ENCODE measurements at places on chromosomes 13 and 19.

GRCh38 chr19:49161987-49162386 lies 4.4 kb downstream of the TRPM4 start:
- DNase-seq = no peak

DNA sequence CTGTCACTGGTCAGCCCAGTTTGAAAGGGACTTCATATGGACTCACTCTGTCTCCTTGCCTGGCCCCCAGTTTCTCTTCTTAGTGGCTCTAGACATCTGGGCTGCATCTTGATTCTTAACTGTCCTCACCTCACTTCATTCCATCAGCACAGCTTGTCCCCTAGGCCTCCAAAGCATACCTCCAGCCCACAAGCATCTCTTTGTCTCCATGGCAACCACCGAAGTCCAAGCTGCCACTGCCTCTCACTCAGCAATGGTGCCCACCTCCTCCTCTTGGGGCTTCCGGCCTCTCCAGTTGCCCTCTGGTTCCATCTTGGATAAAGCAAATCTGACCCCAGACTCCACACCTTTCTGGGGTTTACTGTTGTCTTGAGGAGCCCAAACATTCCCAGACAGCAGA lies 9.9 kb upstream of the KLHL26 start:
- DNase-seq = peak; percentile 63

- no peak for DNase-seq
These were observed 1.7 kb upstream of the S1PR4 start for GRCh38 chr19:3176715-3177501.

GRCh38 chr19:52748336-52748950 lies 13.6 kb upstream of the ZNF611 start:
- peak; percentile 53 for DNase-seq

DNA sequence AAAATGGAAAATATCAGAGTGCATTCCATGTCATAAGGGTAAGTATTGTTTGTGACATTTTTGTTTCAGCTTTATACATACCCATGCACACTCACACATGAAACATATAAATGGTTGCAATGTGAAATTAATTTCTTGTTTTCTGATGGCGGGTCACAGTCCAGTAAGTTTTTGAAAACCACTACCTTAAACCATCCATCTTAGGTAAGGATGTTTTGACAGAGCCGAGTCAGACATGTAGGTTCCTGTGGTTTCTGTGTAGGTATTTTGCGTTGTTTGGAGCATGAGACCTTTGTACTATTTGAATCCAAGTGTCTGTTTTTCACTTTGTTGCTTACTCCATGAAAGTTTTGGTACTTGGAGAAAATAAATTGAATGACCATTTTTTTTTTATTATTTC lies 121.7 kb downstream of the B3GLCT start:
- no peak for DNase-seq

- no peak for DNase-seq
These were observed 4.2 kb downstream of the FCHO1 start for GRCh38 chr19:17755443-17755890.

DNA sequence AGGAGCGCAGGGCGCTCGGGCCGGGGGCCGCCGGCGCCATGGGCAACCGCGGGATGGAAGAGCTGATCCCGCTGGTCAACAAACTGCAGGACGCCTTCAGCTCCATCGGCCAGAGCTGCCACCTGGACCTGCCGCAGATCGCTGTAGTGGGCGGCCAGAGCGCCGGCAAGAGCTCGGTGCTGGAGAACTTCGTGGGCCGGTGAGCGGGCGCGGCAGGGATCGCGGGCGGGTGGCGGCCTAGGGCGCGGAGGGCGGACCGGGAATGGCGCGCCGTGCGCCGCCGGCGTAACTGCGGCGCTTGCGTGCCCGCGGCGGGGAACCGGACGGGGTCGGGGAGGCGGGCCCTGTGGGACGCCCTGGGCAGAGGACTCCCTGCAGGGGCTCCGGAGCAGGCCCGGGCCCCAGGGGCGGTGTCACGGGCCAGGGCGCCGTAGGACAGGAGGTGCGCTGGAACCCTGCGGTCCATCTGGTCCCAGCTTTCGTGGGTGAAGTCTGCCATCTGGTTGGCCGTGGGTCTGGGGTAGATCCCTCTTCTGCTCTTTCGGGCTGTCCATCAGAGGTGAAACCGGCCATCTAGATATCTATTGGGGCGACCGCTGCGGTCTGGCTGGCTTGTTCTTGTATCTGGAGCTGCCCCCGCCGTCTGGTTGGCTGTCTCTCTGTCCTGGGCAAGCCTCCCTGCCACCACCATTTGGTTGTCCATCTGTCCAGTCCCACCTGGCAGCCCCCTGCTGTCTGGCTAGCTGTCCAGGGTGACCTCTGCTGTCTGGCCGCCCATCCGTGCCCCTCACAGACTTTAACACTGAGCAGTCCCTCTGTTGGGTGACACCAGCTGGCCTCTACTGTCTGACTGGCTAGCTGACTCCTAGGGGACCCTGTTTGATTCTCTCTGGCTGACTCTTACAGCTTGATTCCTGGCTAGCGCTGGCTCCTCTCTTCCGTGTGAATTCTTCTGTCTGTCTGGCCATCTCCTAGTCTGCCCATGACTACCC lies 622 bp downstream of the DNM2 start:
- no peak for DNase-seq

DNA sequence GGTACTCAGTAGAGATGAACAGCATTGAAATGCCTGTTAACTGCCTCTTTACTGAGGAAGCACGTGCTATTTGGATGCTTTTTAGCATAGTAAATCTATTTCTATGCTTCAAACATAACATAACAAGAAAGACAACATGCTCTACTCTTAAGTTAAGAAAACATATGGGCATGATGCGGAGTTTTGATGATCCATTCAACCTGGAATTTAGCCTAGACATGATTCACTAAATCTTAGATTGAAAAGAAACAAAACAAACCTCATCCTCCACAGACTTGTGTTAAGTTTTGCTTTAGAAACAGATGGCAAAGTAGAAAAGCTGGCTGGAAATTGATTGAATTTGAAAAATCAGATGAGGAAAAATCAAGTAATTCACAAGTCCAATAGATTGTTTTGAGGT lies 593.8 kb downstream of the OLFM4 start:
- no peak for DNase-seq

DNA sequence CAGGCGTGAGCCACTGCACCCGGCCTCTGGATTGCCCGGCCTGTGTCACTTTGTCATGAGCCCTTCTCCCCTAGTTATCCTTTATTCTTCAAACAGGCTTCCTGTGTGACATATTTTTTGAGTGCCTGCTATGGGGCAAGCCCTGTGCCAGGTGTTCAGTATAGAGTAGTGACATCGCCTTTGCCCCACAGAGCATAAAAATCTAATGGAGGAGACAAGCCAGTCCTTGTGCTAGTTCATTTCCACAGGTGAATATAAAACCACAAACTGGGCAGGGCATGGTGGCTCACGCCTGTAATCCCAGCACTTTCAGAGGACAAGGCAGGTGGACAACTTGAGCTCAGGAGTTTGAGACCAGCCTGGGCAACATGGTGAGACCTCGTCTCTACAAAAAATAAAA lies 43.2 kb downstream of the BBC3 start:
- DNase-seq = no peak

DNA sequence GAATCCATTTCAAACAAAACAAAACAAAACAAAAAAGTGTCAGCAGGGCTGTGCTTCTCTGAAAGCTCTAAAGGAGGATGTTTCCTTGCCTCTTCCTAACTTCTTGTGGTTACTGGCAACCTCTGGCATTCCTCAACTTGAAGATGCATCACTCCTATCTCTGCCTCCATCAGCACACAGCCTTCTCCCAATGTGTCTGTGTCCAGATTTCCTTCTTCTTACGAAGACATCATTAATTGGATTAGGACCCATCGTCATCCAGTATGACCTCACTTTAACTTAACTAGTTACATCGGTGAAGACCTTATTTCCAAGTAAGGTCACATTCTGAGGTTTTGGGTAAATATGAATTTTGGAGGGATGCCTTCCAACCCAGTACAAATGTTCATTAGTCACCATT lies 33.8 kb upstream of the GTF2F2 start:
- no peak for DNase-seq

DNA sequence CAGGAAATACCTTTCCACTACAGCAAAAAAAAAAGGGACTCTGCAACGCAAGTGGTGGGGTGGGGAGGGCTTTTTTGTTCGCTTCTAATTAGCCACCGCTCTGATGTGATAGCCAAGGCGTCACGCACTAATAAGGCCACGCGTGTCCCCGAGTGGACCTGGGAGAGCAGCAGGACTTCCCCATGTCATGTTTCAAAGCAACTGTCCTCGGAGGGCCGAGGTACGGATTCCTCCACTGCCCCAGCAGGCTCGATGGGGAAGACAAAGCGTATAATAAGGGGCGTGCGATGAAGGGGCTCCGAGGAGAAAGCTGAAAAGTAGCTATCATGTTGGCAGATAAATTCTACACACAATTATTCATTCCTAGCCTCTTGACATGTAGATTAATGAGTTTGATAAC lies 179.7 kb upstream of the ZNF507 start:
- DNase-seq = no peak

DNA sequence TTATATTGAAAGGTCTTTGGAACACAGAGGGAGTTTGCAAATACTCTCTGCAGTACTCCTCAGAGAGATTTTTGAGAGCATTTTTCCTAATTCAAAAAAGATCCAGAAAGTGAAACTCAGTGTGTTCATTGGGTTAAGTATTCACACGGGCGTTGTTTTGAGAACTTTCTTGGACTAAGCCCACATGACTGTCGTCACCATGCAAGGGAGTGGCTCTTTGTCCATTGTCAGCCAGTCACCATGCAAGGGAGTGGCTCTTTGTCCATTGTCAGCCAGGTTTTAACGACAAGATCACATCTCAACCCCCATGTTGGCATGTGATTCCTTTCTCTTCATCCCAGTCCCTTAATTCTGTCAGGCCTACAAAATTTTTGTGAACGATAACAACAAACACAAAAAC lies 81.2 kb upstream of the STK24 start:
- no peak for DNase-seq

- no peak for DNase-seq
These were observed 143.9 kb downstream of the KATNAL1 start for GRCh38 chr13:30163441-30163840.

DNA sequence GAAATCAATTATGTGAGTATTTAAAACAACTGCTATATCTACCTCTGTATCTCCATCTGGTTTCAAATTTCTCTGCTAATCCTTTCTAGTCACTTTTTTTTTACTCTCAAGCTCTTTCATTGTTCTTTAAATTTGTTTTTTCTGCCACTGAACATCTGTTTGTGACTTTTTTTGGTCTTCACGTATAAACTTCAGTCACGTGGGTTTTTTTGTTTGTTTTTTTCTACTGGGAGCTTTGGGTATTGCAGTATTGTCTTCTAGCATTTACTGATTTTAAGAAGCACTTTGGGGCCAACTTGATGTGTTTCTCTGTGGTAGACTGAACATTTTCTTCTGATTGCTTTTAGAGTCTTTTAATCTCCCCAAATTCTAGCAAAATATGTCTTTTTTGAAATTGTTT lies 262.6 kb upstream of the RXFP2 start:
- no peak for DNase-seq

GRCh38 chr13:63042686-63043085 lies 1627.0 kb upstream of the PCDH20 start:
- DNase-seq = peak; percentile 53

DNA sequence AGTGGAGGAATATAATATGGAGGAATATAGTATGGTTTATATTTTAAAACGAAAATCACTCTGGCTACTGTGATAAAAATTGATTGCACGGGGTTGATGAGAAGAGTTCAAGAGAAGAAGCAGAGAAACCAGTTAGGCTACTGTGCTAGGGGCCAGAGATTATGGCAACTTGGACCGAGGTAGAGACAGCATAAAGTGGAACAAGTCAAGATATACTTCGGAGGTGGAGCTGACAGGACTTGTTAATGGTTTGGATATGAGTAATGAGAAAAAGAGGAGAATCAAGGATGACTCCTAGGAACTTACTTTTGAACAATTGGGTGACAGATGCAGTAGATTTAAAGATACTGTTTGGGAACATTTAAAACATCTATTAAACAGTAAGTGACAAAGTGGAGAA lies 6.6 kb upstream of the WDFY2 start:
- no peak for DNase-seq

GRCh38 chr13:60165391-60166099 lies 1.8 kb upstream of the DIAPH3 start:
- no peak for DNase-seq

DNA sequence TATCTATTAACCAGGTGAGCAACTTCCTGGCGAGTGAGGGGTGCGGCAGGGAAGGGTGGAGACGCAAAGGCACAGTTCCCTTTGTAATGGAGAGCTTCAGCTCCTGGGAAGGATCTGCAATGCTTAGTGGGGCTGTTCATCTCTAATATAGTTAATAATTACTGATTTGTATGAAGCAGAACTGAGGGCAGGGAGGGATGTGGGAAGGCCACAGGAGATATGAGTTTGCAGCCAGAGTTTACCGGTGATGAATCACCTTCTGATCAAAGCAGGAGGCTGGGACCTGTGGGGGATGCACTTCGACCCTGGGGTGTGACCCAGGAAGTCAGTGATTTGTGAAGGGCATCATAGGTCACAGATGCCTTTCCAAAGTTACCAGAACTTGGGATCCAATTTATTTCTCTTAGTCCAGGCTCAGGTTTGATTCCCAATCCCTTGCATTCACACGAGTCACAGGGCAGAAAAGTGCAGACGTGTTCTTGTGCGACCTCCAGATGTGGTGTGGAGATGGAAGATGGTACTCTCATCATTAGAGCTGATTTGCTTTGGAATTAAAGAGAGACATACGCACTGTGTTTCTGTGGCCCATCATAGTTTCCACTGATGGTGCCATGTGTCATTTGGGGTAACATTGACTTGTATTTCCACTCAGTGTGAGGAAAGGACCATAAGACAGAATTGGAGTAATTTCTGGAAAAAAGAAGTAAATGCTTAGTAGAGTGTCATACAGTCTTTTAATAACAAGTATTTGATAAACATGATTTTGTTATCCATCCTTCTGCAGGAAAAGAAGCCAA lies 55.0 kb downstream of the LRCH1 start:
- no peak for DNase-seq

DNA sequence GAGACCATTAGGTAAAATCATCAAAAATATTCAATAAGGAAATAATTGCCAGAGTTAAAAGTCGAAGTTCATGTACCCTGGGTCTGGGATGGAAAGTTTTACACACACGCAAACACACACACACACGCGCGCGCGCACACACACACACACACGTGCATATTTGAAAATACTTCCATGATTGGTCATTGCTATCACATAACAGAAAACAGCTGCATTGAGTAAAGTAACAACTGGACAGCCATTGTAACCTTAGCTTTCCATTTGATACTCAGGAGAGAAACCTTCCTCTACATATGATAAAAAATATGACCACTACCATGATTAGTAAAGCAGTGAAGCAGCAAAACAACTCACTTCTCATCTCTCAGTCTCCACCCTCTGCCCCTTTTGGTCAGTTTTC lies 490.0 kb upstream of the SGCG start:
- DNase-seq = no peak

- no peak for DNase-seq
These were observed 13.8 kb upstream of the EHD2 start for GRCh38 chr19:47699360-47699917.

DNA sequence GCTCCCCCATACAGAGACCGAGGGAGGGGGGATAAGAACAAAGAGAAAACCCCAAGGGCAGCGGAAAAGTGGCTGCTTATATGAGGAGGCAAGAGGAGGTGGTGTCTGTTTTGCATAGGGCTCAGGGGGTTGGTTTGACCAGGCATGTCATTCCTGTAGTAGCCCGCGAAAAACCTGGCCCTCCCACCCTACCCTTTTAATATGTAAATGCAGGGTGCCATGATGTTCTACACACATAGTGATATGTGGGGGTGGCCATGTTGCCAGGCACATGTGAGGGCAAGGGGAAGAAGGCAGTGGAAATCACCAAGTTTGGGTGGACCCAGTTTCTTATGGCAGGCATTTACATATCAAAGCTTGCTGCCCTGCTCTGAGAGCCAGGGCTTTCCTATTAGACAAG lies 203.5 kb upstream of the UBL3 start:
- DNase-seq = no peak
